Prostate gland (tissue), 2 donors: ENCODE measurements at places on chromosomes 2 and 18. TPM values are rescaled to one million over a fixed set of nuclear protein-coding genes. Genes with fewer than 3 reads are reported as not detected.

GRCh38 chr18:31217038-31217849 lies 54.6 kb upstream of the DSC1 start:
- DNase-seq: no peak

- DNase-seq: no peak
These were observed 58.6 kb downstream of the ODC1 start for GRCh38 chr2:10389573-10389972.

GRCh38 chr2:10188211-10188610 lies 65.7 kb downstream of the RRM2 start:
- no peak for DNase-seq

GRCh38 chr2:6692056-6692455 lies 173.7 kb downstream of the CMPK2 start:
- no peak for DNase-seq

GRCh38 chr18:12990641-12990966 lies 558 bp upstream of the CEP192 start:
- no peak for DNase-seq

TANC1 gene
- total RNA-seq: 39.7 TPM

UGT1A5 gene
- 0.41 TPM for total RNA-seq
